ENCODE measurements at places on chromosomes 6 and 20.

DNA sequence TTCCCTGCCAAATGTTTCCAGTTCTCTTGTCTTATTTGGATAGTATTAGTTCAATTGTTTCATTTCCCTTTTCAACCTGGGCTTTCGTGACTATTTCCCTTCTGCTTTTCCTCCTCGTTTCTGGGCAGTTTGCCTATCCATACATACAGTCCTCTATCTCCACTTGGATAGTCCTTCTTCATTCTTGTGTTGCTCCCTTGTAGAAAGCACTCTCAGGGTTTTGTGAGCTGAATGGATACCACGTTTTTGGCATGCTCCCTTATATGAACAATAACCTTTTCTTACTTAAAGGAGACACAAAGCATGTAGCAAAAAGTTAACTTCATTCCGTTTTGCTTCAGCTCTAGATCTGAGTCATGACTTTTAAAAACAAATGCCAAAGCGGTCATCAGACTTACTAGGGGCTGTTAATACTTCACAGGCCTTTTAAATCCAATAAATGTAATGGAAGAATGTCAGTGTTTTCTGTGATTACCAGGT, 16.6 kb downstream of the CRYBG1 start:
- DNase-seq, result no peak

- DNase-seq, result no peak
Measured at GRCh38 chr20:36606158-36607066, 833 bp downstream of the RAB5IF start.

DNA sequence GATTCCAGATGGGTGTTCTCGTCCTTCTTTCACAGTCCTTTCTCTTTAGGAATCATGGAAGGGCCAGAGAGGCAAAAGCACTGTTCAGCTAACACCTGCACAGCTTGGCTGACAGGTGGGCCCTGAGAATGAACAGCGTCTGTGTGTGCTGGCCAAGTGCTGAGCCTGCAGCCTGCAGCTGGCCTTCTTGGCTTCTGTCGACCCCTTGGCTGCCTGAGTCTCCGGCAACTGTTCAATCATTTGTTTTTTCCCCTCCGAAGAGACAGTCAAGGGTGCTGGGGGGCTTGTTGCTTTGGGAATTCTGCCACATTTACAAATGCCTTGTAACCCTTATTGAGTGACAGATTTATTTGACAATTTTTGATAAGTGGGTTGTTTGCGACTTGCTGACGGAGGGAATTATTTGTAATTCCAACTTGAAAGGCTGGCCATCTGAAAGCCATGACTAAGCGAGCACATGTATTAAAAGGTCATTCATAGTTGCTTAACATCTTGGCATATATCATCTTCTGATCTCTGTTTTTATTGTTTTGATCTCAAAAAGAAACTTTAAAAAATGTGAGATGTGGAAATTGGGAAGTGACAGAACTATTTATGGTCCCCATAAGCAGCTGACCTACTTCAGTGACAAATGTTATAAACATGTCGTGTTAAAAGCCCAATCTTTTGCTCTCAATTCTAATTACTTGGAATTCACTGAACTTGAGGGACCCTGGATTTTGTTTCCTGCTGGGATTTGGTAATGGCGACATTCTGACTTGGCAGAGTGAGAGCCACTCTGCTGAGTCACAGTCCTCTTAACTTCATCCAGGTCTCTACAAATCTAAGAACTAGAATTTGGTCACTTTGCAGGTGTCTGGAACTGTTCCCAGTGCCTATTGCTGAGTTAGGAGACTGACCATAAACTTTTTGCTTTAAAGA, 41.9 kb upstream of the FERMT1 start:
- no peak for DNase-seq

DNA sequence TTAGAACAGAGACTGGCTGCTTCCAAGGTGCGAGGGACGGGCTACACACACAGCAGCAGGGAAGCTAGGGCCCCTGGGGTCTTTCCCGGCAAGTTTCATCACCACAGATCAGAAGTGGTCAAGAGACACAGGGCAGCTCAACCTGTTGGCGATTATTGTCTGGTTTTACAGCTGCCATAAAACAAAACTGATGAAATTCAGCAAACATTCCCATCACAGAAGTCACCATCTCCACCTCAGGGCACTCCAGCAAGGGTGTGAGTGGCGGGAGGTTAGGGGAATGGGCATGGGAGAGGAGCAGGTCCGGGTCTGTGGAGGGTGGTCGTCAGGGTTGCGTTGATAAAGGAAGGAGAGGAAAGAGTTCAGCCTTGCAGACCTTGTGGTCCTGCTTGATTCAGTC, 91.0 kb downstream of the PXDC1 start:
- DNase-seq, result no peak

All from CD4-positive, alpha-beta T cell treated with Interleukin-6 at 100 ng/mL for 8 hours (primary cell).